ENCODE measurements at places on chromosomes 7 and 10. TPM values are rescaled to one million over a fixed set of nuclear protein-coding genes. Genes with fewer than 3 reads are reported as not detected.

Gene MYH16
- 11.7 TPM for total RNA-seq

DNA sequence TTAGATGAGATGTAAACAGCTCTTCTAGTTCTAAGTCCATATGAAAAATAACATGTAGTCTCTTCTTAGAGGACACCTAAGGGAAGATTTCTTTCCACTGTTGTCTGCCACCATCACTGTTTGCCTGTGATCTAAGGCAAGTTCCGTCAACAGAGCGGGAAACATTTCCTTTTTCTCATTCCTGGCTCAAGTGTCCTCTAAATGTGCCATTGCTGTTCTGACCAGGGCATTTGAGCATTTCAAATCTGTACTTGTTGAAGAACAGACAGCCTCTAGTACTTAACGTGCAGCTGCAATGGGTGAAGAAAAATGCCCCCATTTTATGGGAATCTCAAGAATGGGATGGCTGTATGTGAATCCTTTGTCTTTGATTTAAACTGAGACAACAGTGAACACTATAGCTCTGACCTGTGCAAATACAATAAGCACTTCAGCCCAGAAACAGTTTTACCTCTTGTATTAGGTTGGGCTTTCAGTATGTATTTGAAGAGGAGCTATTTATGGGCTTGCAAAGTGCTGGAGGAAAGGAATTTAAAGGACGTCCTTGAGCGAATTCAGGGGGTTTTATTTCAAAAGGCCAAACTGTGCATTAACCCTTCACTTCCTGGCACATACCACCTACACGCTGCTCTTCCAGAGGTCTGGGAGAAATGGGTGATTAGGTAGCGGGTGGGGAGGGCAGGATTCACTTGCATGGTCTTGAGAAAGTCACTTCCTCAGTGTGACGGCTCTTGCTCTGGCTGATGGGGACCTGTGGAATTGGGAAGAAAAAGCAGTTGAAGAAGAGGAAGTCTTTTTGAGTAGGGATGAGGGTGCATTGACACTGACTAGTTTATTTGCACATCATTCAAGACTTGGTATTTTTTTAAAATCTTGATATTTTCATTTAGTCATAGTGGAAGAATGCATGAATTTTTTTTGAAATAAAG lies 66.1 kb downstream of the THNSL1 start:
- no peak for DNase-seq

DNA sequence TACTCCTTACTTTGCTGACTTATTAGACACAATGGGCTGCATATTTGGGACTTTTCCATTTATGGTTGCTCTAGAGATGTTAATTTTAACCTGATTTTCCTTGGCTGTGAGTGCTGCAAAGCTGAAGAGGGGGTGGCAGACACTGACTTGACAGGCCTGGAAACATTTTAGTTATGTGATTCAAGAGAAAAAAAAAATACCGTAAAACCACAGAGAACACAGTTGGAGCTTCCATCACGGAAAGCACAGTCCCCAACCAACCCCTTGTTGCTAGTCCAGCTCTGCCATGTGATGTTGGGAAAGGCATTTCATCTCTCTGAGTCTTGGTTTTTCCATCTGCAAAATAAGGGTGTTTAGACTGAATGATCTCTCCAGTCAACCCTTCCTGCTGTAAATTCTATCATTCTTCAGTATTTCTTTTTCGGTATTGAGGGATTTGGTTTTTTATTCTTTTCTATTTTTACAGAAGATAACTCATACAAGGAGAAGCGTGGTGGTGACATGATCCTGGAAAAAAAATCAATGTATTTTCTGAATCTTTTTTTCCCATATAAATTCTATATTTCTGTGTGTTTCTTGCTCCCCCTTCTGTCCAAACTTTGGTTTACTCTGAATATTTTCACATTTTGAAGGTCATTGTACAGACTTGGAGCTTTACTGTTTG lies 246.1 kb downstream of the REEP3 start:
- DNase-seq = no peak

DNA sequence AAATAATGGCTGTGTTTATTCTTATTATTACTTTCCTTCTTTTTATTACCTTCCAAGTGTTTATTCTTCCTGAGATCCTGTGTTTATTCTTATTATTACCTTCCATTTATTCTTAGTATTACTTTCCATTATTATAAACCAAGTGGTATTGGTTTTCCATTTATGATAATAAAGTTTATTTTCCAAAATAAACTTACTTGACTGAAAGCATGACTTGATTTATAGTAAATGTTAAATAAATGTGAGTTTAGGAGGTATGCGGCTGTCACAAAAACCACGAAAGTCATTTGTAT lies 20.2 kb downstream of the WIPF3 start:
- DNase-seq = no peak

Data from PC-9 (cell line).